ENCODE measurements at places on chromosomes 6 and 20. TPM values are rescaled to one million over a fixed set of nuclear protein-coding genes. Genes with fewer than 3 reads are reported as not detected.

The MYB gene
- total RNA-seq = 8.8 TPM

DNA sequence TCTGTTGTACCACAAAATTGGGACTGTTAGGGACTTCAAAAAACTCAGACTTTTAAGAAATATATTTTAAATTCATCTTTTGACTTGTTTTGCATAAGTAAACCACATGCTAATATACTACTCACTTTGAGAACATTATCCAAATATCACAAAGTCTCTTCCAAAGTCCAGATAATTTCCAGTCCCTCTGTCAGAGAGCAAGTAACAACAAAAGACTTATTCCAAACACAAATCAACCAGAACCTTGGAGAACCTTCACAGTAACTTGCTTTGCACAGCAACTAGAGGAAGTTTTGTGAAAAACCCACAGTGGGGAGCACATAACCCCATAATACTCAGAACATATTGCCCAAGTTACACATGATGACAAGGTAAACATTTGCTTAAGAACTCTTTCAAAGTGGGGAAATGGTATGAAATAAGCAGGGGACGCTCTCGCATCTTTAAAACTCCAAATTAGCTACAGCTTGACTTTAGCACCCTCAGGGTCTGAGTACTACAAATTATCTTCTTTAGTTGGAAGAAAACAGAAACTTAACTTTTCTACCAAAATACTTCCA, 37.8 kb downstream of the CENPW start:
- DNase-seq = no peak

- no peak for DNase-seq
These were observed 196.5 kb downstream of the GMPR start for GRCh38 chr6:16434885-16435284.

- no peak for DNase-seq
These were observed 4.4 kb upstream of the OLIG3 start for GRCh38 chr6:137498481-137499190.

Measured in activated naive CD8-positive, alpha-beta T cell treated with anti-CD3 and anti-CD28 coated beads, Interleukin-2, amount 10 ng/mL, durations not matched to agents 7 days and 5 days (primary cell).